GM13976 (cell line): ENCODE measurements at places on chromosomes 13 and 19.

- peak; percentile 42 for DNase-seq
These were observed 5.1 kb upstream of the MZF1 start for GRCh38 chr19:58578012-58578925.

DNA sequence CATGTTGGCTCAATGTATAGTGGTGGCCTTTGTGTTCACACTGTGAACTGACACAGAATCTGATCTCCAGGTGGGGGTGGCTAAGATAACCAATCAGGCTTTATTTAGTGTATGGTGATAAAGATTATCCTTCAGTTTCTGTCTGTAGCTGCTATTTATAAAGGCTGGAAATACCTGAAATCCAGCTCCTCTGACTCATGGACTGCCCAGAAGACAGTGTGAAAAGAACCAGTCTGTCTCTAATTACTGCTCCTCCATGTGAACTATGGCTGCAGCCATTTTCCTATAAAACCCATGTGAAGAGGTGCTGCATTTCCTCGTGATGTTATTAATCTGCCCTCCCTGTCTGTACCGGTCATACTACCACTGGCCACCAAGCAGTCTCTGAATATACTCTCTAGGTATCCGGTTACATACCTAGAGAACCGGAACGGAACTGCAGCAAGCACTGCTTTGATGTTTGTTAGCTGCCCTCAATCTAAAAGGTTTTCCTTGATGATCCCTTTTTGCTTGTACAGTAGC, 238.0 kb downstream of the LHFPL6 start:
- no peak for DNase-seq

GRCh38 chr19:57280962-57281400, 696 bp downstream of the ZNF460 start:
- peak; percentile 27 for DNase-seq

GRCh38 chr13:88526186-88526852, 855.1 kb downstream of the SLITRK5 start:
- DNase-seq, result no peak

DNA sequence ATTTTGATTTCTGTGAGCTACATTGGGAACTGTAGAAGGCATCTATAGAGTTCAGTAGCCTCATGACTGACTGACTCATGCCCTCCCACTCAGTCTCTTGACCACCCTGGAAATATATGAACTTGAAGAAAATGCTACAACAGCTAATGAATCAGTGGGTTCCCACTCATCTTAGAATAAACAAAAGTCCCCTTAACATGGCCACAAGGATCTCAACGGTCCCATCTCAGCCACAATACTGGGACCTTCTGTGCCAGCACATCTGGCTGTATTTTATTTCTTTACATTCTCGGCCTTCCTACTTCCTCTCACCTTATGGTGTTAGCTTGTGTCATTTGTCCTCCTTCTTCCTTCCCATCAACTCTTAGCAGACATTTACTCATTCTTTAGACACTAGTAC, 619.8 kb downstream of the DCT start:
- no peak for DNase-seq

DNA sequence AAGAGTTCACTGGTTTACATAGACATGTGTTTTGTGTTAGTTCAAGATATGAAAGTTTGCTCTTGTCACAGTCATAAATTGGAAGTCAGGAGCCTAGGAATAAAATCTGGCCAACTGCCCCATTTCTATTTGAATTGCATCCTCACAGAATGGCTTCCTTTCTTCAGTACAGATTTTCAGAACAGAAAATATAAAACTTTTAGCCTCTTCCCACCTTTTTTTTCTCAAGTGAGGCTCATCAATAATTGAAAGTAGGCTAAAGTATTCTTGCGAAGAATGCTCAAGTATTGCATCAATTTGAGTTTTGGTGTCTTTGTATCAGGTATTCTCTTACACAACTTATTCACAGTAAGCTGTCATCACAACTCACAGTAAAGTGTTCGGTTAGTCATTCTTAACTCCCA, 802.7 kb downstream of the PCDH9 start:
- DNase-seq, result no peak

GRCh38 chr19:6481541-6482342, at the start of gene DENND1C:
TSS of gene DENND1C (minus strand) at chr19:6481787. CDS start at chr19:6481695, 92 bp downstream.
- peak; percentile 84 for DNase-seq

DNA sequence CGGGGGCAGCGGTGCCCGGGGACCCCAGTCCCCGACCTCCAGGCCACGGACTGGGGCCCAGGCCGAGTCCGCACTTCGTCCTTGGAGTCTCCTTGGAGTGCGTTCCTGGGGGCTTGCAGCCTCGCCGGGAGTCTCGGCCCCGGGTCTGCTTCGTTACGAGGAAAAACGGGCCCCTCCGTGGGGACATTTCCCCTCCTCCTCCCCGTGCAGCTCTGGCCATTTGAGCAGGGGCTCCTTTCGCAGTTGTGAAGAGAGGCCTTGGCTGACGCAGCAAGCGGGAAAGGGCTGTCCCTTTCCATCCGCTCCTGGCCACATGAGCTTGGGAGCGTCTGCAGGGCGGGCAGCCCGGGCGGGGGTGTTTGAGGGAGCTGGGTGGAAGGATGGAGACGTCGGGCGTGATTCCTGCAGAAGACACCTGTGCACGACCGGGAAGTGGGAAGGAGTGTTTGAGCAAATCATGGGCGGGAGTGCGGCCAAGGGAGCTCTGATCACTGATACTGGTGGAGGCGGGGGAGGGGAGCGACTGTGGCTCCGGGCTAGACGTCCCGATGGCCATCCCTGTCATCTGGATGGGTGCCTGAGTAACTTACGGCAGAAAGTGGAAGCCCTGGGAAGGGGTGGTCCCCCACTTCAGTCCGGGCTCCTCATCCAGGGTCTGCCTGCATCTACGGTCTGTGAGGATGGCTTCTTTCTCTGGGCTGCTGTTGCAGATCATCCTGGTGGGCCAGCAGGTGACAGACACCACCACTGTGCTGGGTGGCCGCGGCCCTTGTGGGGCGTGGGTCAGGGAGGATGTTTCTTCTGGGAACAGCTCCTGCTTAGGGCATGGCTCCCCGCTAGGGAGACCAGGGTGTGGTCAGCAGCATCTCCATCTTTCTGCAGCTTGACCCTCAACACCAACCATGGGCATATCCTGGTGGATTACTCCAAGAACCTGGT, 736 bp downstream of the GPI start:
- no peak for DNase-seq

- DNase-seq, result no peak
These were observed 1.4 kb upstream of the CIC start for GRCh38 chr19:42267644-42268141.

DNA sequence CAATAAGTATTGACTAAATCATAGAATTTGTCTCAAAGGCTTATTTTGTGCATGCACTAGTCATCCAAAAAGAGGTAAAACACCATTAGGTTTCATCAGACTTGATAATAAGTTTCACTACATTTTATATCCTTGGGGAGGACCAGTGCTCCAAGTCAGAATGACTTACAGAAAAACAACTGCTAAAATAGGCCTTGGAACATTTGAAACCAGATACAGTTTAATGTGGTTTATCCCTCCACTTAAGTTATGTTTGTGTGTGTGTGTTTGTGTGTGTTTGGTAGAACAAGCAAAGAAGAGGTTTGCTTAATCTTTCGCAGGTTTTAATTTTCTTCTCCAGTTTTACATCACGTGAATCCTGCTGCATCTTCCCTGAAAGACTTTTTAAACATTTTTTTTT, 570.9 kb downstream of the PCDH9 start:
- DNase-seq, result no peak

- DNase-seq, result no peak
These were observed 1.0 kb downstream of the CLPP start for GRCh38 chr19:6362351-6362801.

DNA sequence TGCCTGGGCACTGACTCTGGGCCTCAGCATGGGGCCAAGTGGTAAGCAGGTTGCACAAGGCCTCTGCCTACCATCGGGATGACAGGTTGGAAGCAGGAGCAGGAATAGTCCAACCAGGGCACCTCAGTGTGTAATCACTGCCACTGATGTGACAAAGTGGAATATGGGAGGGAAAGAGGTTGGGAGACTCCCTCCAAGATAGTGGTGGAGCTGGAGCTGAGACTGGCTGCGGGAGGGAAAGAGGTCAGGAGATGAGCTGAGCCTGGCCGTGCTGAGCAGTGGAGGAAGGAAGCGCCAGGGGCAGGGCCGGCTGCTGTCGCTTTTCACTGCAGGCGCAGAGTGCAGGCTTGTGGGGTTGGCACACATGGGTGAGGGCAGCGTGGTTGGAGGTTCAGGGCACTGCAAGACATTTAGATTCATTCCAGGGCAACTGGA, 6.8 kb downstream of the UPF3A start:
- no peak for DNase-seq

DNA sequence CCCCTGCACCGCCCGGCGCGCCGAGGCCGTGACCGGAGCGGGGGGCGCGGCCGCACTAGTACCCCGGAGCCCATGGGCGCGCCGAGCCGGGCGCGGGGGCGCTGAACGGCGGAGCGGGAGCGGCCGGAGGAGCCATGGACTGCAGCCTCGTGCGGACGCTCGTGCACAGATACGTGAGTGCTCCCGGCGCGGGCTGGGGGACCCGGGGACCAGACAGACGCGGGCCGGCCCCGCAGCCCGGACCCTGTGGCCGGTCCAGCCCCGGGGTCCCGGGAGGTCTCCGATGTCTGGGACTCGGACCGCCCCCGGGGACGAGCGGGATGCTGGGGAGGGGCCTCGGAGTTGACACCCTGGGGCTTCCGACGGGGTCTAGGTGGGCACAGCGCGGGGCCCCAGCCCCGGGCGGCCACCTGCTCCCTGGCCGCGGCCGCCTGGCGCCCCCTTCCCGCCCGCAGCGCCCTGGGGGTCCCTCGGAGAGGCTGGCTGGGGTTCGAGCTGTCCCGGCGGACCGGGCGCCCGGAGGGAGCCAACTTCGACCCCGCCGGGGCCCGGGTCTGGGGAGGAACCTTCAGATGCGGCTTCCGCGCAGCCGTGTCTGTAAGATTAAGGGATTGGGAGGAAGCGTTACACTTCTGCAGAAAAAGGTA, 568 bp downstream of the ATP11A start:
- DNase-seq, result peak; percentile 64

DNA sequence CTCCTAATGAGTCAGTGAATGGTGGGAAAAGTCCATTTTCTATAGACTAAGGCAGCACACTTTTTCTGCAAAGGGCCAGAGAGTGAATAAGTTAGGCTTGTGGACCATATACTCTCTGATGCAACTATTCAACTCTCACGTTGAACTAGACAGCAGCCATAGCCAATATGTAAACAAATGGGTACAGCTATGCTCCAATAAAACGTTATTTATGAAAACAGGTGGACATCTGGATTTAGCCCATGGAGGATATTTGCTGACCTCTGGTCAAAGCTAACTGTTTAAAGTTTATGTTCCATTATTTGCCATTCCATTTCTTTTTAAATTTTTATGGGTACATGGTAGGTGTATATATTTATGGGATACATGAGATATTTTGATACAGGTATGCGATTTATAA, 4.7 kb upstream of the CCDC169 start:
- DNase-seq, result no peak

- no peak for DNase-seq
These were observed 542.1 kb downstream of the SLITRK1 start for GRCh38 chr13:83340170-83340569.
